GM19239 (cell line): ENCODE measurements at places on chromosomes 16 and 17.

DNA sequence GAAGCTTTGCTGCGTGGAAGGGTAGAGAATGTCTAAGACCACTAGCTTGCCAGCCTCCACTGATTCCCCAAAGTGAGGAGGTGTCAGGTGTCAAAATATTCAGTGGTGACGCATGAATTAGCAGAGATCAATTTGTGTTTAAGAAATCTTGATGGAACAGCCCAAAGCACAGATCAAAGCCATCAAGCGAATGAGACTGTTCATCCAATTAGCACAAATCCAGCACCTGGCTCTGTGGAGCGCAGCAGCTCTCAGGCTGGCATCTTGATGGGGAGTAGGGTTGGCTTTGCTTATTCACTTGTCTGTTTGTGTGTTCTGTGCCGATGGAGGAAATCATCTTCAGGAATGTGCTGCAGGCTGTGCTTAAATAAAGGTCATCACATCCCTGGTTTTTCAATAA, 456.8 kb upstream of the CCL2 start:
- no peak for DNase-seq

DNA sequence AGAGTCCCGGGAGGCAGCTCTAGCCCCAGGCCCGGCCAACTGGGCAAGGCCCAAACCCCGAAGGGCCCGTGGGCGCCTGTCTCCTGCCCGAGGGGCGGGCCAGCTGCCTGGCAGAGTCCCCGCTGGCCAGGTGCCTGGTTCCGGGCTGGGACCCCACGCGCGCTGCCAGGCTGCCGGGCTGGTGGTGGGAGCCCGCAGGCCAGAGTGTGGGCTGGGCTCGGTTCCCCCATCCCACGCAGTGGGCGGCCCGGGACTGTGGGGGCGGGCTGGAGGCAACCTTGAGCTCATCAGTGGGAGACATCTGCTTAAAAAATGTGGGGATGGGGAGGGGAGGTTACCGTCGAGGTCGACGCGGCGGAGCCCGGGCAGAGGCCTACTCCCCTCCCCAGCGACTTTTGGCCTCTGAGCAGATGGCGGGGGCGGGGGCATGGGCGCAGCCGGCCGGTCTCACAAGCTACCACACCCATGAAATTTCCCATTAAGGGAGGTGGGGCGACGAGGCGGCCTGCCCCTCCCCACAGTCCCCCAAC, 176.4 kb upstream of the GSE1 start:
- DNase-seq: no peak

- no peak for DNase-seq
Measured at GRCh38 chr17:53996131-53996530, 173.4 kb downstream of the KIF2B start.

DNA sequence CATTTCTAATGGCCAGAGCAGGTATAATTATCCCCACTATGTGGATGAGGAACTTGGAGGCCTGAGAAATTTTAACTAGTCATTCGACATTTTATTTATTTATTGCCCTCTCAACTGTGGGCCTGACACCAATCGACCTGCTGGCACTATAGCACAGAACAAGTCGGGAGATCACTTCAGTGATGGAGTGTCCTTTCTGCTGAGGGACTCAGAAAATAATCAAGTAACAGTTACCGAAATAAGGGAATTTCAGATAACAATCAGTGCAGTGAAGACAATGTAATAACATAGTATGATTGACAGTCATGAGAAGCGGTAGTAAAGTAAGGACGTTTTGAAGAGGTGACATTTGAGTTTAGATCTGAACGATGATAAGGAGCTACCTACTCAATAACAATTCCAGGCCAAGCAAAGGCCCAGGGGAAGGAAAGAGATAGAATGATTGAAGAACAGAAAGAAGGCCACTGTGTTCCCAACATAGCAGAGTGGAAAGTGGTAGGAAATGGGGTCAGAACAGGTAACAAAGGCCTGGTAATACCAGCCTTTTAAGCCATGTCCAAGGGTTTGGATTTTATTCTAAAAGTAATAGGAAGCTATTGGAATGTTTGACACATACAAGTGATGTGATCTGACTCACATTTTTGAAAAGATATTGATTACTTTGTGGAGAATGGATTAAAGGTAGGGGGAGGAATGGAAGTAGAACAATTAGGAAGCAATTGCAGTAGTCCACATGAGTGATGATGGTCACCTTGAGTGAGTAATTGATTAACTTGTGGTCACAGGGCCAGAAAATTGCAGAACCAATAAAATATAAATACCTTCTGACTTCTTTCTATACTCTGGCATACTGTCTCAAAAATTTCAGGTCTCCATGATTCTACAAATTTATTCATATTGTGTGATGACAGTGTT, 1.4 kb downstream of the STXBP4 start:
- DNase-seq: no peak

GRCh38 chr16:47644166-47644565, 183.0 kb downstream of the PHKB start:
- no peak for DNase-seq

GRCh38 chr16:24540602-24541210, 1.3 kb downstream of the RBBP6 start:
- DNase-seq: no peak

- DNase-seq: no peak
Measured at GRCh38 chr17:79612468-79613194, 1.8 kb upstream of the RBFOX3 start.
